ENCODE measurements at places on chromosomes 6 and 20.

- DNase-seq, result no peak
Measured at GRCh38 chr6:46612645-46613044, 40.0 kb downstream of the CYP39A1 start.

DNA sequence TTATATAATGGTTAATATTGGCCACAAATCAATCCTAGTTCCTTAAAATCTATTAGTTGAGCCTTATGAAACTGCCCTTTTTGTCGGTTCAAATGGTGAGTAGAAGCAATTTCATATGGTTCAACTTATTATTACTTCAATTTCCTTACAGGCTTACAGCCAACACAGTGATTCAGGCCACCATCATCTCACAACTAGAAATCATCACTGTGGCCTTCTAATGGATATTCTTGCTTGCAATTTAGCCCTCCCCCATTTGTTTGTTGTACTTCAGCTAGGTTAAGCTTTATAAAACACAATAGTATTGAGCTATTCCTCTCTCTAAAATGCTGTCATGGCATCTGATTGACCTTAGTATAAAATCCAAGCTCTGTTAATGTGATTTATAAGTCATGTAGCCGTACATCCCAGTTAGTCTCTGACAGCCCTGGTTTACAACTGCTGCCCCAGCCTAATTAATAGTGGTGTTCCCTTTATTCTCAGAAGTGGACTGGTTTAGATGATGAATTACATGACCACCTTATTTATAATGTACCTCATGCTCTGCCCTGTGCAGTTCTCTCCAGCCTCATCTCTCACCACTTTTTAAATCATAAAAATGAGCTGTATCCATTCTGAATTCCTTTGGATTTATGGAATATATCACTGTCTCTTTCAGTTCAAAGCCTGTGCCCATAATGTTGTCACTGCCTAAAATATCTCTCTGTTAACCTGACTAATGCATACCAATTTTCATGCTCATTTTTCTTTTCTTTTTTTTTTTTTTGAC is 36.7 kb downstream of the LAMA2 start:
- peak; percentile 48 for DNase-seq

GRCh38 chr6:37033255-37033654 is 27.8 kb downstream of the FGD2 start:
- no peak for DNase-seq

GRCh38 chr6:41818271-41819054 is 31.0 kb downstream of the TOMM6 start:
- DNase-seq, result no peak

DNA sequence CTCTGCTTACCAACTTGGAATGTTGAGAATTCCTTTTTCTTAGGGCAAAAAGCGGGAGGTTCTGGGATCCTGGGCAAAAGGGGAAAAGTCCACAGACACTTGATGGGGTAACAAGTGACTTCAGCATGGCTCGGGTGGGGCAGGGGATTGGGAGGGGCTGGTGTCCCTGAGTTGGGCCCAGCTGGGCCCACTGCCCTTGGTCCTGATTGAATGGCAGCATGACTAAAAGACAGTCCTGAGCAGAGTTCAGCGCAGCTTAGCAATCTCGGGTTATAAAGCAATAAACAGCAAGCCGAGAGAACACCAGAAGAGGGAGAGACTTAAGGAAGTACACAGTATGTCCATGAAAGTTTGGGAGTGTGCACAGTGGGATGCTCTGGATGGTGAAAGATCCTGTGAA is 5.6 kb downstream of the PPP2R5D start:
- DNase-seq, result no peak

- DNase-seq, result no peak
Measured at GRCh38 chr6:72955666-72956065, 269.6 kb downstream of the KHDC1L start.

DNA sequence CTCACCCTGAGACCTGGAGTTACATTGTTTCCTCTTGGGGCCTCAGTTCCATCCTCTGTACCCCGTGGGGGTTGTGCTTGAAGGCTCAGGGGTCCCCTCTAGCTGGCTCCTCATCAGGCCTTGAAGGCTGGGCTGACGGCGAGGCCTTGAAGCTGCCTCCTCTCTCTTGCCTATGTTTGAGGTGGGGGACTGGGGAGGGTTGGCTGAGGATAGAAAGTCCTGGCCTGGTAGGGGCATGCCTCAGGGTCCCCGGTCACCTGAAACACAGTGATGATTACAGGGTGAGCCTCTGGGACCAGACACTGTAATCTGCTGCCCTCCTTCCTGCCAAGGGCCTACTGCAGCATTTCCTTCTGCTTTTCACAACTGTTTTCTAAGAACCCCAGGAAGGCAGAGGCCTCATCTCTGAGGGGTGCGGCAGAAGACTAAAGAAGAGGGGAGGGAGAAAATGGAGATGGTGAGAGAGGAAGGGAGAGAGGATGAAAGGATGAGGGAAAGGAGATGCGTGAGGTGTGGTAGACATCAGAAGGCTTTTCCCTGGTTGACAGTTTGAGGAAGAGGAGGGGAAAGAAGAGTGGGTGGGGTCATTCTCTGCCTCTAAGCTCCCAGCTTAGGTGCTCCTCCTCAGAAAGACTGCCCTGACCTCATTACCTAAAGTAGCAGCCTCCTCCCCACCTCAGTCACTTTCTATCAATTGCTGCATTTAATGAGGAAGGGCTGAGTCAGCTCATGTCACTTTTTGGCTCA is 29.7 kb downstream of the VEGFA start:
- DNase-seq, result no peak

DNA sequence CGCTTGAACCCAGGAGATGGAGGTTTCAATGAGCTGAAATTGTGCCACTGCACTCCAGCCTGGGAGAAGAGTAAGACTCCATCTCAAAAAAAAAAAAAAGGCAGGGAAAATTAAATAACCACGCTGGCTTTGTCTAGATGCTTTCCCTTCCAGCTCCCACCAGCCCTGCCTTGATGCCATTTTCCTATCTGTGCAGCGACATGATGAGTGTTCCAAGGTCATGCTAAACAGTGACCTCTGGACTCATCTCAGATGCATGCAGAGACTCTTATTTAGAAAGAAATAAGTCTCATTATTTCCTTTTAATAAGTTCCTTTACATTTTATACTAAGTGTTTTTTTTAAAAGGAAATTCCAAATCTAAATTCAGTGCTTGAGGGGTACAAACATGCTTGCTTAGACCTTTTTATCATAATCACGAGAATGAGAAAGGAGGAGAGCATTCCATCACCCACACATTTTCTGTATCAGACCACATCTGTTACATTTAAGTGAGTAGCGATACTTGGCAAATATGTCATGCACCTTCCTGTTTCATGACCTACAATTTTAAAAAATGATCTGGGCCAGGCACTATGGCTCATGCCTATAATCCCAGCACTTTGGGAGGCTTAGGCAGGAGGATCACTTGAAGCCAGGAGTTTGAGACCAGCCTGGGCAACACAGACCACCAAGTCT is 101.1 kb upstream of the RREB1 start:
- no peak for DNase-seq

- DNase-seq, result no peak
Measured at GRCh38 chr6:46794068-46794467, 879 bp downstream of the MEP1A start.

GRCh38 chr20:1301031-1301529 is 27.9 kb downstream of the SDCBP2 start:
- DNase-seq, result peak; percentile 70

DNA sequence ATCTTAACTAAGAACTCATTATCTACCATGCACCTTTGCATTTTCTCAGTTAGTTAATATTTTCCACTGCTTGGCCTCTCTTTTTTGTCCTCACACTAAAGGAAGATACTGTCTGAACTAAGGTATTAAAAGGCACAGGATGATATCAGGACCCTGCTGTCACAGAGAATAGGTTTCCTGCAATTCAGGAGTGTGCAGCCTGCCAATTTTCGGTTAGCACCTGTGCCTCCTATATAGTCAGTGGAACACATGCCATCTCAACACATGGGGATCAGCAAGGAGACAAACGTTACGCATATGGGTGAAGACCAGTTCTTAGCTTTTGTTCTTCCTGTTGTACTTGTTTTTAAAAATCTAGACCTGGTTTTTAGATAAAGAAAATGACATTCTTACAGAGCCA is 71.0 kb downstream of the FUT9 start:
- DNase-seq, result no peak

GRCh38 chr6:93194480-93194879 is 224.9 kb downstream of the EPHA7 start:
- DNase-seq, result no peak

GRCh38 chr6:156694679-156695078 is 82.5 kb upstream of the ARID1B start:
- no peak for DNase-seq
